Activated naive CD4-positive, alpha-beta T cell treated with anti-CD3 and anti-CD28 coated beads, Interleukin-2, amount 50 U/mL, for 16 hours (primary cell): ENCODE measurements at places on chromosomes 6 and 20.

DNA sequence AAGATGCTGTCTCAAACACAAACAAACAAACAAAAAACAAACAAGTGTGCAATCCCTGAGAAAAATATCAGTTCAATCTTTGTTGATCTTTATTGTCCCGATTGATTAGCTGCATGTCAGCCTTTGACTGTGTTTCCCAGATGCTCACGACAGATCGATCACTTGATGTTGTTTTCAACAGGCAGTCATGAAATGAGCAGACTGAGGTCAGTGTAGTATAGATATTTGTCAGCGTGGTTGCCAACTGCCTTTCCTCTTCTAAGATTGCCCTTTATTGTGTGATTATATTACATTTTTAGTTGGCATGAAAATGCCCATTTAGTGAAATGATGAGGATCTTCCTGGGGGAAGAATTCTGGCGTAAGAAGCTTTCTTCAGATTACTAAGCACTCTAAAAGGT lies 25.6 kb downstream of the UTRN start:
- DNase-seq = no peak

DNA sequence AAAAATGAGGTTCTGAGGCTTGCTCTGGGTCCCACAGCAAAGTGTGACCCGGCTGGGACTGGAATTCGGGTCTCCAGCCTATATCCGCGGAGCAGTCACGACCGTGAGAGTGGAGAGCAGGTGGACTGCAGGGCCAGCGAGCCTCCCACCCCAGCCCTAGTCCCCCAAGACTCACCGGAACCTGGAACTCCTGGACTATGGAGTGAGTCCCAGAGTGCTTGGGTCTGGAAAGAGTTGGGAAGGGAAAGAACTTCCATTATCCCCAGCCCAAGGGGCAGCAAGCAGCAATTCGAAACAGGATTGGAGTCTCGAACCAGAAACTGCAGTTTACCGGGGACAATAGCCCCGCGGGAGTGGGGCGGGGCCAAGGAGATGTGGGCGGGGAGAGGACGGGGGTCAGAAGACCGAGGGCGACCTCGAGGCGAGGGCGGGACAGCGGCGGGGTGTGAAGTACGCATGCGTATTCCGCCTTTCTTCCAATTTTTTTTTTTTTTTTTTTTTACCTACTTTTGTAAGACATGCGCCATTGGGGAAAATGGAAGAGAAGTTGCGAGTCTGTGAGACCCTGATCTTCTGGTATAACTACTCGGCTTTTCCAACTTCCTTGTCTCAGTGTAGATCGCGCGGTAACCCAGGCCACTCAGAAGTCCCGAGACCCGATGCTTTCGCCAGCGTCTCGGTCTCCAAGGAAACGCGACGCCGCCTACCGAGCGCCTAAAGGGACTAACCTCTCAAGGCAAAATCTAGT lies at the start of gene C20orf96:
Gene C20orf96 (minus strand): TSS at position 667 of the 748 bp plus-strand sequence. CDS start 140 bp downstream, at position 527.
- peak; percentile 85 for DNase-seq

DNA sequence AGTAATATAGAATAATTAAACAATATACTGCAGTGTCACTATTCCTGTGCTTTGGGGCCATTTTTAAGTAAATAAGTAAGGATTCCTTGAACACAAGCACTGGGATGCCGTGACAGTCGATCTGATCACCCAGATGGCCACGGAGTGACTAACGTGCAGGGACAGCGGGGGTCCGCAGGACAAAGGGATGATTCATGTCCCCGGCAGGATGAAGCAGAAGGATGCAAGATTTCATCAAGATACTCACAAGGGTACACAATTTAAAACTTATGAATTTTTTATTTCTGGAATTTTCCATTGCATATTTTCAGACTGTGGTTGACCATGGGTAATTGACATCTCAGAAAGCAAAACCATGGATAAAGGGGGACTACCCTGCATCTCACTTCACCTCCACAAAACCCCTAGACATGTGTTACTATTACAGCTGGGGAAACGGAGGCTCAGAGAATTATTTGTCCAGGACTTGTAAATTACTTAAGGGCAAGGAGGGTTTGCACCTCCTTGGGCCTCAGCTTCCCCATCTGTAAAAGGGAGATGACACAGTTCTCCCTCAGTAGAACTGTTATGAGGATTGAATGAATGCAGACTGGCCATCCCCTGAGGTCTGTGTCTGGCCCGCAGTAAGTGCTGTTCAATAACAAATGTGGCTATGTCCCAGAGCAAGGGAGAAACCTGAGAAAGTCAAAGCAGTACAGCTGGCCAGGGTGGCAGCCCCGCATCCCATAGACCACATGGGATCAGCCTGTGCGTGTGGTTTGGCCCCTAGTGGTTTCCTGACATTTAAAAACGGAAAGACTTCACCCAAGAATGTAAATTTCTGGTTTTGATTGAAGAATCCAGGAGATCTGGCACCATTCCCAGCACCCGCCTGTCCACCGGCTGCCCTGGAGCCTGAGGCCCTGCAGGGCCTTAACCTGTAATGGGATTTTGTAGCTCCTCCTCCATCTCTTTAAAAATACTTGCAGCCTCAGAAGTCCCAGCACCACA lies 235.5 kb downstream of the BMP7 start:
- no peak for DNase-seq

GRCh38 chr6:131172222-131172621 lies 37.0 kb downstream of the AKAP7 start:
- DNase-seq = no peak

DNA sequence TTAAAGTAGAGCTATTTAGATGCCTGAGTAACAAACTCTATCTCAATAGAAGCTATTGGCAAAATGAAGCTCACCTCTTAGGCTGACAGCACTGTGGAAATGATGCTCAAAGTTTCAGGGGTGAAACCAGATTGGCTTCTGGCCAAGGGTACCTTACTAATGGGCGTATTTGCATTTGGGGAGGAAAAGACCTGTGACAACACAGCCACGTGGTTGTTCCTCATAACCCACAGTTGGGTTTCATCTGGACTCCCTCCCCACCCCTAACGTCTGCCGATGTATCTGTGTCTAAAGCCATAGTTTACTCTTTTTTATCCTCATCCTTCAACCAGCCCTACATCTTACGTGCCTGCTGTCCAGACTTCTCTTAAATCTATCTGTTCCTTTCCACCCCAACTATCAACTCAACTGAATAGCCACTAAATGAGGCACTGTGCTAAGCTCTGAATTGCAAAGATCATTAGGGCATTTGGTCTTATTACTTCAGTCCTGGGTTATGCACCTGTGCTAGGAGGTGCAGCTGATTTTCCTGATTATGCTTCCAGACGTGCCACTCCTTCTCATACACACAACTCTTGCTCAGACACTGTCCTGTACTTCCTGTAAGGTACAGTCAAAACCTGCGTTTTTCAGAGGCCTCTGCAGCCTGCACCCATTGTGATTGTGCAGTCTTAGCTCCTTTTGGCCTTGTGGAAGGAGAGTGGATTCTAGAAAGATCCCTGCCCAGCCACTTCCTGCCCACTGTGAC lies 80.6 kb upstream of the ARMC2 start:
- no peak for DNase-seq

- peak; percentile 49 for DNase-seq
Measured at GRCh38 chr6:111721753-111722154, 116.1 kb upstream of the TRAF3IP2 start.
